ENCODE measurements at places on chromosomes 1 and 21.

DNA sequence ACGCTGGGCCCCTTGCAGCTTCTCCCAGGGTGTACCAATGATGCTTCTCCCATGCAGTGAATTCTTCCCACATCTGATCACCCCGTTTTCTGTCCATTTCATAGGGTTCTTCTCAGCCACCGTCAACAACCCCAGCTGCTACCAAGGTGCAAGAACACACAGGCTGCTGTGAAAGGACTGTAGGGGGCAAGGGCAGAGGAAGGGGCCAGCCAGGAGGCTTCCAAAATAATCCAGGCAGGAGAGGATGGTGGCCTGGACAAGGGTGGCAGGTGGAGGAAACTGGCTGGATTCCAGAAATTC lies 113.3 kb upstream of the WNT4 start:
- DNase-seq, result no peak

DNA sequence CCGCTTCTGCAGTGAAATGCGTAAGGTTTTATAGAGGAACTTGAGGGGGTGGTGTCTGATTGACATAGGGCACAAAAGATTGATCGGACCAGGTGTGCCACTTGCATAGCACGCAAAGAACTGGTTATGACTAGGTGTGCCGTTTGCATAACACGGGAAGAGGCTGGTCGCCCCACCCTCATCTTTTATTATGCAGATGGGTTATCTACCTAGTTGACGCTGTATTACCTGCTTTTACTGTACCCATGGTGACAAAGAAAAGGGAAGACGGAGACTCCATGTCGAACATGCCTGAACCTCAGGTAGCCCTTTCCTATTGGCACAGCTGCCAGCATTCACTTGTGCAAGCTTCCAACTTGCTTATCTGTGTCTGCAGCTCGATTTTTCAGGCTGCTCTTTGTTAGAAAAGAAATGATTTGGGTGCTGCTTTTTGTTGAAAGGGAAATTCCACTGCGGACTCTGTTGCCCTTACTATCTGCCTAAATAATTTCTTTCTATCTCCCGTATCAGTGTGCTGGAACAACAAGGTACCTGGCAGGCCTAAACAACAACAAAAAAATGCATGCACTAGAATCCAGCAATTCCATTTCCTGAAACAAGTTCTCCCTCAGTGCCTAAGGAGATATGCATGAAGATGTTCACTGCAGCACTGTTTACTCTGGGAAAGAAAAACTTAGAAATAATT lies 194.4 kb upstream of the KAZN start:
- no peak for DNase-seq

- DNase-seq, result no peak
Observed at GRCh38 chr21:42112857-42113256, 41.7 kb downstream of the UMODL1 start.

DNA sequence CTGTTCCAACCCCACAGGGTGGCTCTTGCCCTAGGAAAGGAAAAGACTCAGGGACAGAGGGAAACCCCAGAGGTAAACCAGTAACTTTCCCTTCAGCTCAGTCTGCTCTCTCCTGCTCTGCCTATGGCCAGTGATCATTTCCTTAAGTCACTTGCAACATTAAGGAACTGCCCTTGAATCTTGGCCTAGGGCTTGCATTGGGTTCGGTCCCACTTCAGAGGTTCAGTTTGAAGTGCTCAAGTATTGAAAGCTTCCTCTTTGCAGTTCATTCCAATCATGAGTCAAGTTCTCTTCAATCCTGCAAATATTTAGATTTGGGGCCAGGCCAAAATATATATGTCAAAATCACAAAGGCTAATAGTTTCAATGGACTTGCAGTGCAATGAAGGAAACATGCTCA lies 97.7 kb upstream of the IRF2BP2 start:
- no peak for DNase-seq

GRCh38 chr1:115719285-115719684 lies 49.2 kb downstream of the CASQ2 start:
- no peak for DNase-seq

- DNase-seq, result no peak
Observed at GRCh38 chr1:1137256-1138045, 21.6 kb upstream of the C1orf159 start.

- no peak for DNase-seq
Observed at GRCh38 chr1:48026275-48026674, 29.1 kb upstream of the TRABD2B start.

GRCh38 chr1:43253876-43254275 lies 15.9 kb upstream of the TMEM125 start:
- no peak for DNase-seq

DNA sequence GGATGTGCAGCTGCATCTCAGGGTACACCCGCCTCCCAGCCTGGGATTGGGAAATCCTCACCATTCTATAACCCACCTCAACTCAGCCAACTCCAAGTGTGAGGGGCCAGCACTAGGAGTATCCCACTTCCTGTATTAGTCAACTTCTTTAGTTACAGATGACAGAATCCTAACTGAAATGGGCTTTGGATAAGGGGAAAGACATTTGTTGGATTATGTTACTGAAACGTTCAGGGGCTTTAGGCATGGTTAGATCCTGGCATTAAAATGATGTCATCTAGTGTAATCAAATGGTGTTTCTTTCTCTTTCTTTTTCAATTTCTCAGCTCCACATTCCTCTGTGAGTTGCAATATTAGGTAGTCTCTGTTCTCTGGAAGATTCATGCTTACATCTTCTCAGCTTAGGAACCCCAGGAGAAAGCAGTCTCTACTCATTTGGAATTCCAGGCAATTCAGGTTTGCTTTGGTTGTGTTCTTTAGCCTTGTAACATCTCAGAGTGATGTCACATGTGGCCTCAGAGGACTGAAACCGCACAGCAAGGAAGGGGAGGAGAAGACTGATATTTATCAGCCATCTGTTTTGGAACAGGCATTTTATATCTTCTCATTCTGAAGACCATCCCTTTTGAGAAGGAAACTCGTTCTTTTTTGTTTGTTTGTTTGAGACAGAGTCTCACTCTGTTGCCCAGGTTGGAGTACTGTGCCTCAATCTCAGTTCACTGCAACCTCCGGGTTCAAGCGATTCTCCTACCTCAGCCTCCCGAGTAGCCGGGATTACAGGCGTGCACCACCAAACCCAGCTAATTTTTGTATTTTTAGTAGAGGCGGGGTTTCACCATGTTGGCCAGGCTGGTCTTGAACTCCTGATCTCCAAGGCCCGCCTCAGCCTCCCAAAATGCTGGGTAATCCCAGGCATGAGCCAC lies 18.9 kb upstream of the TMEM54 start:
- no peak for DNase-seq

GRCh38 chr21:30257773-30258172 lies 25.0 kb downstream of the KRTAP24-1 start:
- no peak for DNase-seq

GRCh38 chr1:36172017-36172747 lies 16.2 kb downstream of the MAP7D1 start:
- no peak for DNase-seq

DNA sequence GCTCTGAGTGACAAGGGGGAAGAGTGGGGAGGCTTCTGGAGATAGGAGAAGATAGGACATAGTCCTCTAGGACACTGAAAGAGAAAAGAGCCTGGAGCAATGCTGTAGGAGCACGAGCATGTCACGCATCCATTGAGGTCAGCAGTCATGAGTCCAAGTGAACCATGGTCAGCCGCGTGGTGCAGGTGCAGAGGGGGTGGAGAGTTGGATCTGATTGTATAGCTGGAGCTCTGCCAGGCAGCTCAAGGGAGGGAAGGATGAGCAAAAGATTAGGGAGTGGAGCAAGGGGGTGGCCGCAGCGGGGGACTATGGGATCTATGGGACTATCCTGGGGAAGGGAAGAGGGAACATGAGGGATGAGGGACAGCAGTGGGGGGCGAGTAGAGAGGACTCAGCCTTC lies 14.0 kb downstream of the PADI1 start:
- DNase-seq, result no peak

DNA sequence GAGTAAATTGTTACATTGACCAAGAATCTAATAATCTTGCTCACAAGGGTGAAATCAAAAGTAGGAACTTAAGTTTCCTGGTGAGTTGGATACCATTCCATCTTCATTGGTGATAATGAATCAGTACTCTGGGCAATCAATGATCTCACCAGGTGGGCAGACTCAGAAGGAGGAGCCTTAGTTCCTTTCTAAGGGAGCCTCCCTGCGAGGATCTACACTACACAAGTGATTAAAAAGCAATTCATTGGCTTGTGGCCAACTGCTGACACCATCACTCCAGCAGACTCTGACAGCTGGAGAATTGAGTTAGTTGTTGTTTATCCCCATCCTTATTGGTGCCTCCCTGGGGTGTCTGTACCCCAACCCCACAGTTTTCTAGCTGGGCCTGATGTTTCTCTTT lies 84.1 kb upstream of the VANGL1 start:
- DNase-seq, result no peak

- no peak for DNase-seq
Observed at GRCh38 chr1:189678779-189679178, 798.9 kb downstream of the BRINP3 start.

- peak; percentile 62 for DNase-seq
Observed at GRCh38 chr1:165954940-165955339, 127.5 kb downstream of the UCK2 start.

DNA sequence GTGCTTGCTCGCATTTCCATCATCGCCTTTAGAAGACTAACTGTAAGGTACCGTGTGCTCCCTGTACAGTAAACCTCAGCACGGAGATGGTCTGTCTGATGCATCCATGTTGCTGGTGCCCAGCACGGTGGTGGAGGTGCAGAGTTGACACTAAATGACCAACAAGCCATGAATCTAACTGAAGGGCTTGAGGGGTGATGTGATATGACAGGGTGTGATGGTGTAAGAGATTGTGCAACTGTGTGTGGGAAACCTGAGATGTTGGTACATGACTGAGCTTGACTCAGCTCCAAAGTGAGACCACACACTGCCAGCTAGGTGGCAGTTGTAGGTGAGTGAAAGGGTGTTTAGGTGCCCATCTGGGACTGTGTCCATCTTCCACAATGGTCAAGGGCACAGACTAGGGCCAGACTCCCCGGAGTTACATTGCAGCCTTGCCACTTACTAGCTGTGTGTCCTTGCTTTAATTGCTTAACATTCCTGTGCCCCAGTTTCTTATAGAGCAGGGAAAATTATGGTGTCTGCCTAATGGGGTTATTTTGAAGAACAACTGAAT lies 21.4 kb downstream of the SLC2A1 start:
- DNase-seq, result no peak

DNA sequence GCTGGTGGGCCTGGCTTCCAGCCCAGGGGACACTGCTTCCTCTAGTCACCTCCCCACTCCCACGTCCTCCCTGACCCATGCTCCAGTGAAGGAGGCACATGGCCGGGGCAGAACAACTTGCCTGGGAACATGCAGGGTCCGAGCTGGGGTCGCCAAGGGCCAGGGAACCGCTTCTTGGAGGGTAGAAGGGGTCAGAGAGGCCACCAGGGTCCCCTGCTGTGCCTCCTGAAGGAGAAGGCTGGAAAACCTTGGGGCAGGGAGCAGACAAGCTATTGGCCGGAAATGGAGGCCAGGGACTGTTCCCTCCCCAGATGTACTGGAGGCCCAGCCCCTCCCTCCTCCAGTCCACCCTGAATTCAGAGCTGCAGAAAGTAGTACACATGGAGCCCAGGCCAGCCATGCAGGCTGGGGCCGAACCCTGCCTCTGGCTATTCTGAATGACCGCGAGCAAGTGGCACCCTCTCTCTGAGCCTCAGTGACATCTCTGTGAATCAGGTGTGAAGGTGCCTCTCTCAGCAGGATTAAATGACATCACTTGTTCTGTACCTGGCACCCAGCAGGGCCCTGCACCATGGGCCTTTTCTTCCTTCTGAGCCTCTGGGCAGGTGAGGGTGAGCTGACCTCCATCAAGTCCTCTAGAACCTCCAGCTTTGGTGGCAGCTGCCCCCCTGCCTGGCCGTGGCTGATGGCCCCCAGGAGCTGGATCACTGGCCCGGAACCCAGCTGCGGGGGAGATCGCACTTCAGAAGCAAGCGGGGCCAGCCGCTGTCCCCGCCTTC lies 15.7 kb downstream of the SPOCD1 start:
- no peak for DNase-seq

DNA sequence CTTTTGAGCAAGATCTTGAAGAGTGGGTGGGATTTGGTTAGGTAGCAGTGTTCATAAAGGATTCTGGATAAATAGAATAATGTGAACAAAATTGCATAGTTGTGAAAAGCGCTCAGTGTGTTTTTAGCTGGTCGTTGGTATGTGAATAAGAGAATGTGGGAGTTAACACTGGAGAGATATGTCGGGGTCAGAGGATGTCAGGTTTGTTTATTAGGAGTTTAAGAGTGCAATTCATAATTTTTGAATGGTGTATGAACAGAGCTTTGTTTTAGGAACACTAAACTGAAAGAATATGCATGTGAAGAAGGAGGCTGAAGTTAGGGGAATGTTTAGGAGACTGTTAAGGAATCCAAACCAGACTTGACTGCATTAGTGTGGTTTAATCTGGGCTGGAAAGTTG lies 9.4 kb downstream of the USP16 start:
- DNase-seq, result no peak

- DNase-seq, result no peak
Observed at GRCh38 chr1:229196404-229197264, 74.3 kb upstream of the RAB4A start.

DNA sequence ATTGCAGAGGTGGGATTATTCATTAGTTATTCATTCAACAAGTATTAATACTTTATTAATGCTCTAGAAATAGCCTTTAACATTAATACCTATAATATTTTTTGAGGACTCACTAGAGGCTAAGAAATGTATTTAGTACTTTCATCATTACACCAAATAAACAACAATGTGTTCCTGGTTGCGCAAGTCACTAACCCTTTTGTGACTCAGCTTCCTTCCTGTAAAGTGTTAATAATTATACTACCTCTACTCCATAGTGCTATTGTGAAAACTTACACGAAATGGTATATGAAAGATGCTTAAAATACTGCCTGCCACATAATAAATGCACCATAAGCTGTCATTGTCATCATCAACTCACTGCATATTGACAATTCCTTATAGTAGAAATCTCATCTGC lies 431.0 kb downstream of the DPYD start:
- no peak for DNase-seq

DNA sequence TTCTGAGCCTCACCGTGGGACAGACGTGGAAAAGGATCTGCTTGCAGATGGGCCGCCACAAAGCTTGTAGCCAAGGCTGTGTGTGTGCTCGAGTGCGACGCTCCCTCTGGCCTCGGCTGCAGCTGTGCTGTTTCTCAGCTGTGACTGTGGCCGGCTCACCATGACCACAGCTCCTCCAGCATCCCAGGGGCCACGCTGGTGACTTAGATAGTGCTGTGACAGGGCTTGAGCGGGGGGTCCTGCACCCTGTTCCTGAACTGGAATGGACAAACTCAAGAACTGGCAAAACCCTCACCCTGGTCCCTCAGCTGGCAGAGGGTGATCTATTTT lies 17.4 kb upstream of the ACTRT2 start:
- DNase-seq, result no peak

DNA sequence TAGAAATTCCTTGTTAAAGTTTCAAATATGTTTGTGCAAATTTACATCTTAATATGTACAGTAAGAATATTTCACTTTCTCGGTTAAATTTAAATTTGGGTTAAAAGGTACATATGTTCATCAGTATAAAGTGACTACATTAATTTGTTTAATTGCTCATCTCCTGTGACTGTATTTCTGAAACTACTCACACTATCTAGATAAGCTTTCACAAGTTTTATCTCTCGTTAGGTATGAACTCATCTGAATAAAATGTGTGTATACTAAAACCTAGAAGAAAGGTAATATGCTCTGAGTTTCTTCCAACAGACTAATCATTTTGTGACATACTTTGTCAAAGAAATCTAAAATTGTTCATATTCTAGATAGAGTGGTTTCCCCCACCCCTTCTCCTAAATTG lies 150.7 kb downstream of the PATJ start:
- DNase-seq, result no peak
